Peyer's patch (tissue), 4 donors: ENCODE measurements at places on chromosomes 5 and 9. TPM values are rescaled to one million over a fixed set of nuclear protein-coding genes. Genes with fewer than 3 reads are reported as not detected.

Gene NEURL1B
- total RNA-seq = 97.2 TPM

Gene DDX4
- not detected for total RNA-seq

DNA sequence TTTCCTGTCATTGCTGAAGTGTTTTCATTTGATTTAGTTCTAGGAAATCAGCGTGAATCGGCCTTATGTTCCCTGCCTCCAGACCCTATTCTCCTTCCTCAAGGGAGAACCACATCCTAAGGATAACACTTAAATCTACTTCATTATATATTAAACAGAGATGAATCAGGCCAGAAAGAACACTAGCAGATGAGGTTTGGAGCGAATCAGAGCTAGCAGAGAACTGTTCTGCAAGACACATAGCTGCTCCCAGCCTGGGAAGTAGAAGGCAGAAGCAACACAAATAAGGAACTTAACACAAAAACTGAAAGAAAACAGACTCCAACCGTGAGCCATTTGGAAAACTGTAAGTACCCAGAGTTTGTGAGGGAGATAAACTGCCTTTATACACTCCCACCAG is 718.2 kb downstream of the SEMA5A start:
- no peaks in the 10 kb centered on the region for H3K36me3 ChIP-seq
- no peak overlapping the region for H3K4me3 ChIP-seq
- no peak overlapping the region for H3K27ac ChIP-seq
- no peaks in the 10 kb centered on the region for H3K4me1 ChIP-seq
- H3K27me3 ChIP-seq = no peaks in the 10 kb centered on the region

Gene SLC6A7
- total RNA-seq = 24.1 TPM

DNA sequence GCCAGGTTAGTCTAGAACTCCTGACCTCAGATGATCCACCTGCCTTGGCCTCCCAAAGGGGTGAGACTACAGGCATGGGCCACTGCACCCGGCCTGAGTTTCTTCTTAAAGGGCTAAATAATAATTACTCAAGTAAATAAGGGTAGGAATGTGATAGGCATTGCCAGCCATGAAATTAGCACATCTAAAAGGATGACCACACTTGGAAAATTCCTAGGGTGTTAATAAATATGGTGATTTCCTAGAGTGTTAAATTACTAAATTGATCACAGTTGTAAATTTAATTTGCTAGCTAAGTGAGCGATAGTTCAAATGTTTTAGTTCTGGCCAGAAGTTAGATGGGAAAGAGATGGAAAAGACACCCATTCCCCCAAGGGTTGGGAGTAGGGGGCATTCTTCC is 53.4 kb downstream of the UBAP1 start:
- no peak overlapping the region for H3K4me3 ChIP-seq
- no peak for DNase-seq
- no peak overlapping the region for H3K27ac ChIP-seq

DNA sequence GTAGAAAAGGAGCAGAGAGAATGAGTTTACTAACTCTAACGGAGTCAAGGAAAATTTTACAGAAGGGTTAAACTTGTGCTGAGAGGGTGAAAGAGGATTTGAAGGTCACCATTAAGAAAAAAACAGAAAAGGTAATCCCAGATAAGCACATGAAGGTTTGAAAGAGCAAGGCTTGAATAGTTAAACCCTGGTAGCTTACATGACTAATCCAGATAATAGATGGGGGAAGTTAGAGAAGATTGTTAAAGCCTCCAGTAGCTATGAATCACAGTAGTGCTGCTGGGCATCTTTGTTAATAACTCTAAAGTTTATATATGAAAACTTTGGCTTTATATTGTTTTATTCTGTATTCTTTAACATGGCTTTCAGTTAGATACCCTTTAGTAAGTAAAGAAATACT is 354.5 kb upstream of the FTMT start:
- no peak overlapping the region for H3K4me3 ChIP-seq
- H3K36me3 ChIP-seq = no peaks in the 10 kb centered on the region
- no peaks in the 10 kb centered on the region for H3K27me3 ChIP-seq
- no peak overlapping the region for H3K27ac ChIP-seq

DNA sequence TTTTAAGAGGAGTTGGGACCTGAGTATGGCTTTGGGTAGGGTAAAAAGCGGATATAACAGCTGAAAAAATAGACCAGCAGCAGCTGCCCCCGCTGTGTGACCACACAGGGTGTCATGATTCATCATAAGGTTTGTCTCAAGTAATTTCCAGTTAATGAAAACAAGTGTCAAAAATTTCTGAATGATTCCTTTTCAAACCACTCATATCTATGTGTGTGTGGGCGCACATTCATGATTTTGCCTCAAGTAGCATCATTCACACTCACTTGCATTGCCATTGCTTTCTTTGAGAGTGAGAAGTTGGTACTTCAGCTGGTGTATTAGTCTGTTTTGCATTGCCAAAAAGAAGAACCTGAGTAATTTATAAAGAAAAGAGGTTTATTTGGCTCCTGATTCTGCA is 12.1 kb upstream of the TNFAIP8 start:
- peak; percentile 66 for DNase-seq
- H3K4me1 ChIP-seq = peaks cover 20% of the 10 kb centered on the region
- H3K36me3 ChIP-seq = no peaks in the 10 kb centered on the region
- no peak overlapping the region for H3K4me3 ChIP-seq
- peak overlapping the region; percentile 85 for H3K27ac ChIP-seq
- H3K27me3 ChIP-seq = no peaks in the 10 kb centered on the region

Gene MEGF9
- total RNA-seq = 13.8 TPM

Gene MAPKAP1
- 98.2 TPM for total RNA-seq

DNA sequence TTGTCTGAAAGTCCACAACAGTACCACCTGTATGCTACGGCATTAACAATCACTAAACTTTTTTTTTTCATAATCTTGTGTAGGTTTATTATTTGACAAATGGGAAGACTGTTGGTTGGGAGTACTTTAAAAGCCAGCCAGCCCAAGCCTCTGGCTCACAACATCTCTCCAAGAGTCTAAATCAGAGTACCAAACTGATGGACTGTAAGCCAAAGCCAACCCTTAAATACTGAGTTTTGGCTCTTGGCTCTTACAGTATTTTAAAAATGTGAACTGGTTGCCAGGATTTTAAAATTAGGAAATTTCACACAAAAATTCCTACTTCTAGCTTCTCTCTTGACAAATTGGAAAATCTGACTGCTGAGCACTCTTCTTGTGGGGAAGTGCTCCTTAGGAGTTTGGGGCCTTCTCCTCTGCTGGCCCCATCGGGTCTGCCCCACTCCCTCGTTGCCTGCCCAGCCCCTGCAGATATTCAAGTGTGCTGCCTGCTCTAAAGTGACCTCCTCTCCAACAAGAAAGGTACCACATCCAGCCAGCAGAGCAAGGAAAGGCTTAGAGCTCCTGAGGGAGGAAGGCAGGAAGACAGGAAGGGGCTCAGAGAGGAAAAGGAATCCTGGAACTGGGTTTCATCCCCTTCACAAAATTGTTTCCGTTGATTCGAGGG is 21.8 kb upstream of the TMOD1 start:
- H3K27ac ChIP-seq = no peak overlapping the region
- no peaks in the 10 kb centered on the region for H3K36me3 ChIP-seq
- no peak for DNase-seq

Gene SPINK4
- 639 TPM for total RNA-seq

DNA sequence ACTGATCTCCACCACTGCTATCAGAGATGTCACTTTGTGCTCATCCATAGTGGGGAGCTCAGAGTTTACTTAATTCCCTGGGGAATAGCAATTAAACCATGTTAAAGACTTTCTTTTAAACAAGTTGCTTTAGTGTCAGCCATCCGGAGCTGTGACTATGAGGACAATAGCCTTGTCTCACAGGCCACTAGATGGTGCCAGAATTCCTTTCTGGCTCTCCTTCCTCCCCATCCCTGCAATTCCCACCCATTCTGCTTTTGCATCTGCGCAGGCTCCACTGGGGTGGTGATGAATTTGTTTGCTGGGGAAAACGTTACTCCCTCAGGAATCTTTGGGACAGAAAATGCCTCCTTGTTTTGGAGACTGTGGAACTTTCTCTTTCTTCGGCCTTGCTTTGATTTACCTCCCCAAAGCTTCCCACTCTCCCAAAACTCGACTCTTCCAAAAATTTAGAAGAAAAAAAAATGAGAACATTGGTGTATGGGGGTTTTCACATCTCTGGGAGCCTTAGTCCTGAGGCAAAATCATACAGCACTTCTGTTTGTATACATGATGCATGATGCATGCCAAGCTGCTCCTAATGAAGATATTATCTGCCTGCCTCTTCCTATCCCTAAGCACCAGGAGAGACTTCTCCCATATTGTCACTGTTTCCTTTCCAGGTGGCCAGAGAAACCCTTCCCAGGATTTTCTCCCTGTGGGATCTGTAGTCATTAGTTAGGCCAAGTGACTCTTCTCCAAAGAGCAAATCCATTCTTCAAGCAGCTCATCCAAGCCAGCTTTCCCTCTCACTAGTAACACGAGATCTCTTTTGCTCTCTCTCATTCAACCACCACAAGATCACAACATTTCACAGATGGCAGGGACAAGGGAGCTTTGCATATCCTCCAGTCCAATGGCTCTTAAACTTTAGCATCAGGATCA is 466.1 kb downstream of the TLR4 start:
- no peak for DNase-seq
- H3K27me3 ChIP-seq = no peaks in the 10 kb centered on the region
- no peaks in the 10 kb centered on the region for H3K4me1 ChIP-seq
- no peaks in the 10 kb centered on the region for H3K36me3 ChIP-seq
- no peak overlapping the region for H3K27ac ChIP-seq

- H3K4me1 ChIP-seq = no peaks in the 10 kb centered on the region
- no peaks in the 10 kb centered on the region for H3K27me3 ChIP-seq
- DNase-seq = no peak
- no peaks in the 10 kb centered on the region for H3K36me3 ChIP-seq
- no peak overlapping the region for H3K27ac ChIP-seq
These were observed 380.0 kb downstream of the ACTL7B start for GRCh38 chr9:108475813-108476212.

- no peak overlapping the region for H3K4me3 ChIP-seq
- no peaks in the 10 kb centered on the region for H3K36me3 ChIP-seq
- no peak overlapping the region for H3K27ac ChIP-seq
- no peak for DNase-seq
These were observed 4.0 kb upstream of the WDR70 start for GRCh38 chr5:37375091-37375490.

DNA sequence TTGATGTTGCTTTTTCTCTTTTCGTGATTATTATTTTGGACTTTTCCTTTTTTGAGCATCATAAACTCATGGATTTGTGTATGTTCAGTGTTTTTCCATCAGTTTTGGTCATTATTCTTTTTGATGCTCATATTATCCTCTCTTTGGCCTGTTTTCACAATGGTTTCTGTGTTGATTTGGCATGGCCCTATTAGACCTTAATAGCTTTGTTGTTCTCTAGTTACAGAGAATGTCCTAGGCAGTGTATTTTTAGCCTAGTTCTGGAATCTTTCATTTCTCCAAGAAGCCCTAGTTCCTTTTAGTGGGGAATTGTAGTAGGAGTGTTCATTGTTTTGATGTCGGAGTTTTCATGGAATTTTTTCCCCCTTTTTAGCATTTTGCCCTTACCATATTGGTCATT is 41.3 kb upstream of the ROPN1L start:
- DNase-seq = no peak
- no peaks in the 10 kb centered on the region for H3K27me3 ChIP-seq
- no peak overlapping the region for H3K27ac ChIP-seq
- no peaks in the 10 kb centered on the region for H3K4me1 ChIP-seq
- H3K36me3 ChIP-seq = no peaks in the 10 kb centered on the region

DNA sequence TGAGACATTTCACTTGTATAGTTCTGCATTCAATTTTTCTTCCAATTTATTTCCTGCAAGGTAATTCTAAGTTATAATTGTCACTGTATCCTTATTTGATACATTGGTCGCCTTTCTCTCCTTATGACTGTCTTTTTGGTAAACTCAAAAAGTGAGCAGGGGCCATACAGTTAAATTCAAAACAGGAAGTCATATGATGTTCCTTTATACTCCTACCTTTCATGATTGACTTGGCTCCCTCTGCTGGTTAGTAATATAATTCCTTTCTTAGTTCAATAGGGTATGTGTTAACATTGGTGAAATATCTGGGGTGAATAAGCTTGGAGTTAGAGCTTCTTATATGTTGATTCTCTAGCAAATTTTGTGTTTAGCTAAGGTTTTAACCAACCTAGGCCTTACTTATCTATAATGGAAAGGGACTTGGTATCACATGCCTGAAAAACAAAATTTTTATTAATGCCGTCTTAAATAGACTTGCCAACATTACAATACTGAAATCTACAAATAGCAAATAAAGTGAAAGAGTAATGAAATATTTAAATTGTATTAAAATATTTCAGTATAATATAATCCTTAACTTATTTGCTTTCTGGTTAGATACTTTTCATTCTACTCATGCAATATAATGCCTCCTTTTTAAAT is 6.0 kb upstream of the NIPBL start:
- H3K27me3 ChIP-seq = no peaks in the 10 kb centered on the region
- no peak overlapping the region for H3K27ac ChIP-seq
- H3K4me1 ChIP-seq = peaks cover 17% of the 10 kb centered on the region
- H3K36me3 ChIP-seq = no peaks in the 10 kb centered on the region
- DNase-seq = no peak

DNA sequence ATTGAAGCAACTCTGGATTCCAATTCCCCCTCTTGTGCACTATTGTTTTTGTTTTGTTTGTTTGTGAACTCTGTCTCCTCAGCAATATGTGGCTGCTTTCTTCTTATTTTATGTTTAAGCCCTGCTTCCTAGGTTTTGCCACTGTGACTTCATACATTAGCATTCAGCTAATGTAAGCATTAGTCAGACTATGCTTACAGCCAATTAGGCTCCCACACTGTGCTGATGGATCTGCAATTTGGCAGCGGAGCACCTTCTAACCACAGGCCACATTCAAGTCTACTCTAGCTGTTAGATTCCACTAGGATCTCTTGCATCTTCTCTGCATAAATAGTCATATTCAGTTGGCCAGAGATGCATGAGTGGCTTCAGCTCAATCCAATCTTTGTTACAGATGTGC is 9.6 kb upstream of the BICD2 start:
- no peaks in the 10 kb centered on the region for H3K36me3 ChIP-seq
- H3K27ac ChIP-seq = no peak overlapping the region
- no peak for DNase-seq

GRCh38 chr9:89657295-89657694 is 52.5 kb downstream of the GADD45G start:
- no peaks in the 10 kb centered on the region for H3K4me1 ChIP-seq
- DNase-seq = no peak
- no peaks in the 10 kb centered on the region for H3K27me3 ChIP-seq
- no peak overlapping the region for H3K27ac ChIP-seq

DNA sequence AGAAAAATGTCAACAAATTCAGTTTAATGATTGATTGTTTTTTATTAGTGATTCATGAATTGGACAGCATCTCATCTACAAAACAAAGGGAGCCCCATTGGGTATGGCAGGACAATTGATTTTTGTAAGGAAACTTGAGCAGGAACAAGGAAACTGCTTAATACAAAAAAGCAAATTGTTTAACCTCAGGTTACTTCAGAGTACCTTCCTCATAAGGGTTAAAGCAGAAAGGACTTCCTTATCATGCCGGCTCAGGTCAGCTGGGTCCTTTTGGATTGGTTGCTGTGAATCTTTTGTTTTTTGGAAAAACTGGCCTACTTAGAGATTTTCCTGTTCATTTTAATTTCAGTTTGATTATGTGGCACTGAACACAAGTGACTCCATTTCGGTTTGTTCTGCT is 211.8 kb downstream of the ARRDC3 start:
- no peaks in the 10 kb centered on the region for H3K27me3 ChIP-seq
- H3K27ac ChIP-seq = no peak overlapping the region
- no peaks in the 10 kb centered on the region for H3K4me1 ChIP-seq
- no peaks in the 10 kb centered on the region for H3K36me3 ChIP-seq

Gene MEGF10
- 2.5 TPM for total RNA-seq

Gene S1PR3
- total RNA-seq = 1.9 TPM
